NCI-H1436 (cell line): ENCODE measurements at places on chromosomes 1 and 21.

GRCh38 chr1:65068202-65069010 is 79.6 kb upstream of the AK4 start:
- no peak for DNase-seq

DNA sequence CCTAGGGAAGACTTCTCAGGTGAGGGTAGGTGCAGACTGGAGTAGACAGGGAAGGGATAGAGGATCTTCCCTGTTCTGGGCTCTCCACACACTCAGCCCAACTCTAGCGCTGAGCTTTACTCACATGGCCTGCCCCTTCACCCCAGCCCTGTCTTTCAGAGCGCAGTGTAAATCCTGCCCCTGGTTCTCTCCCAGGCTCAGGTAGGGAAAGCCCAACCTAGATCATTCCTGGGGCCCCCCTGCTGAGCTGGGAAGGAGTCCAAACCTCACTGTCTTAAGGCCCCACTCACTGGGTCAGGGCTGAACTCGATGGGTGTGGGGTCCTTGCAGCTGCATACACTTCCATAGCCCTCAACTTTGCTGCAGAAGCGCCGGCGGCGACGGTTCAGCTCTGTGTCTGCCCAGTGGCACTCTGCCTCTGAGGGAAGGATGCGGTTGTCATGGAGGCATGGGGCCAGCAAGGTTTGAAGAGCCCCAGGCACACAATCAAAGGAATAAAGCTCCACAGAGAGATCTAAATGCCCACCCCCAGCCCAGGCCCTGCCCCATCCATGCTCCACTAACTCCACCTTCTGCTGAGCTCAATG is 4.2 kb downstream of the POMGNT1 start:
- DNase-seq, result no peak

DNA sequence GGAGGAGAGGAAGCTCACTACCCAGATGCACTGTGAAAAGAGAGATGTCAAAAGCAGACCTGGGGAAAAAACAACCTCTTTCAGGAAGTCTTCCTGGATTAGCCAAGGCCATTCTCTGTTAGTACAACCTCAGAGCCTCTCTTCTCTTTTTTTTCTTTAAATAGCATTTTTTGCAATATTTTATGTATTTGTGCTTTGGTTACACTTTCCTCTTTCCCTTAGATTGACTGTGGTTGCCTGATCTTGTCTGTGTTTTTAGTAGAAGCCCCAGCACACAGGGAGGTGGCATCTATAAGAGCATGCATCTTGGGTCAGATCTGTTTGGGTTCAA is 18.8 kb downstream of the SLC26A9 start:
- no peak for DNase-seq

DNA sequence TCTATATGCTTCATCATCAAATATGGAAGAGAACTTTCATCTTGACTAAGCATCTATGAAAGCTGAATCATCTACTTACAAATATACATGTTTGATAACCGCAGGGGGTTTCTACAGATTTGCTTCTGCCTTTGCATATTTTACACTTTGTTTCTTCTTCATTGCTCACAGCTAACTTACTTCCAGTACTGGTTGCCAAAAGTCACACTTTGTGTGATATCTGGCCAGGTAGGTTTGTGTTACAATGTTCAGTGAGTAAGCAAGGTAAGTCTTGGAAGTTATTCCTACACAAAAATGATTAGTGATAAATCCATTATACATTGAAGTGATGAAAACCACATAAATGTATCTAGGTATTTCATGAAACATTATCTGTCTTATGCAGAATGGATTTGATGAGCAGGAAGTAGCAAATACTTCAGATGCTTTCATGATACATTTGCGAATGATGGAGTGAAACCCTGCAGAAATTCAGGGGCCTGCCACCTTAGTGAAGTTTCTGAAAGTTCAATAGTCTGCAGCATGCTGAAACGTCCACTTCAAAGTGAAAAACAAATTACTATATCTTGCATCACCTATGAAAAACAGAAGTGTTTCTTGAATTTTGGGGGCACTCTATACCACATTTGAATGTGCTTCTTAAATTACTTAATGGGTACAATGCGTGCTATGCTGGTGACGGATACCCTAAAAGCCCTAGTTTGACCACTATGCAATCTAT is 187.3 kb downstream of the ATP6V1G3 start:
- no peak for DNase-seq

GRCh38 chr1:160646711-160647328 is at the start of gene SLAMF1:
TSS of gene SLAMF1 (minus strand) at chr1:160647044. CDS start at chr1:160646945, 99 bp downstream.
- DNase-seq, result no peak

GRCh38 chr1:204990059-204990664 is 52.9 kb upstream of the CNTN2 start:
- DNase-seq, result no peak

- no peak for DNase-seq
These were observed 16.4 kb downstream of the ARHGEF2 start for GRCh38 chr1:155961937-155962336.

DNA sequence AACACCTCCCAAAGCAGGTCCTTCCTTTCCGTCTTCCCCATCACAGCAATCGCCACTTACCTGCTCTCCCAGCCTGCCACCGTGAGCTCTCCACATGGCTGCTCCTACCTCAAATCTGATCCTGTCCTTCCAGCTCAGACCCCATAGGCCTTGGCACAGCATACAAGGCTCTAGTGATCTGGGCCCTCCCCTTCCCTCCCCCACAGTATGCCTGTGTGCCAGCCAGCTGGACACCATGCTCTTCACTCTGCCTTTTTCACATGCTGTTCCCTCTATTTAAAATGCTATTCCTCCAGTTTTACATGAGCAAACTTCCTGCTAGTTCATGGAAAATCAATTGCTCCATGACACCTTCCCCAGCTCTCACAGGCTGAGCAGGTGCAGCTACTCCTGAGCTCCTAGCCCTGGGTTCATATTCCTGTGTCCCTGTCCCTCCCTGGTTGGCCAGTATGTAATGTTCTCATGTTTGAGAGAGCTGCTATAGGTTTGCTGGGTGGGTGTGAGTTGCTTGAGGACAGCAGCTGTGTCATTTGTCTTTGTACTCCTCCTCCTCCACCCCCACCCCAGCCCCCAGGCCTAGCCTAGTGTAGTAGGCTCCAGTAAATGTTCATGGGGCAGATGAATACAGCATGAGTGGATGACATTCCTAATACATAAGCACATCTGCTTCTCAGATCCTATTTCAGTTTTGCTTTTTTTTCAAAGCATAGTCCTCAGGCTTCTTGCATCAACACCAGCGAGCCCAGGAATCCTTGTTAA is 6.3 kb upstream of the TNNT2 start:
- peak; percentile 26 for DNase-seq

DNA sequence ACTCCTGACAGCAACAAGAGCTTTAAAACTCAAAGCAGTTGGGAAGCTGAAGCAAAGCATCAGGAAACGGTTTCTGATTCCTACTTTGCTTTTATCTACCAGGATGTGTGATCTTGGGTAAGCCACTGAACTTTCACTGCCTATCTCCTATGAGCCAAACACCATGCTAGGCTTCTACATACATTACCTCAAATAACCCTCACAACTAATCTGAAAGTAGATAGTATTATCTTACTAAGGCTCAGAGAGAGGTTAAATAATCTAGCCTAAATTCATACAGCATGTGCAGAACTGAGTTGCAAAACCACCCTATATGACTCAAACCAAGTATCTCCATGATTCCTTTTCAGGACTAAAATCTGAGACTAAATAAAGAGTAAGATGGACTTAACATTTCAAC is 83.8 kb downstream of the EVI5 start:
- no peak for DNase-seq

- DNase-seq, result no peak
These were observed 4.8 kb downstream of the SIM2 start for GRCh38 chr21:36703626-36704280.

DNA sequence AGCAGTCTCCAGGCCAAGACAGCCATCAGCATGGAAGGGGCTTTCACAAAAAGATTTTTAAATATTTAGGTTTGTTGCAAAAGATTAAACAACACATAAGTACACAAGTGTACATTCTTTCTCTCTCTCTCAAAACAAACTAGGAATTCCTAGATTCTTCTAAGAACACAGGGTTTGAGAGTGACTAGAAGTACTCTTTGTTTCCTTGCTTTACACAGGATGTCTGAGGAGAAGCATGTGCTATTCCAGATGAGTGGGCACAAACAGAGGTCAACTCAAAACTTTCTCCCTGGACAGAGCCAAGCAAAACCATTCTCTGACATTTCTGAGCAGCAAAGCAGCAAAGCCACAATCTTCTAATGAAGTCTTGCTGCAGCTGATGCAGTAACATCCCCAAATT is 210.6 kb upstream of the HOOK1 start:
- DNase-seq, result no peak

- DNase-seq, result no peak
These were observed 69.5 kb downstream of the RHOU start for GRCh38 chr1:228804640-228805413.

DNA sequence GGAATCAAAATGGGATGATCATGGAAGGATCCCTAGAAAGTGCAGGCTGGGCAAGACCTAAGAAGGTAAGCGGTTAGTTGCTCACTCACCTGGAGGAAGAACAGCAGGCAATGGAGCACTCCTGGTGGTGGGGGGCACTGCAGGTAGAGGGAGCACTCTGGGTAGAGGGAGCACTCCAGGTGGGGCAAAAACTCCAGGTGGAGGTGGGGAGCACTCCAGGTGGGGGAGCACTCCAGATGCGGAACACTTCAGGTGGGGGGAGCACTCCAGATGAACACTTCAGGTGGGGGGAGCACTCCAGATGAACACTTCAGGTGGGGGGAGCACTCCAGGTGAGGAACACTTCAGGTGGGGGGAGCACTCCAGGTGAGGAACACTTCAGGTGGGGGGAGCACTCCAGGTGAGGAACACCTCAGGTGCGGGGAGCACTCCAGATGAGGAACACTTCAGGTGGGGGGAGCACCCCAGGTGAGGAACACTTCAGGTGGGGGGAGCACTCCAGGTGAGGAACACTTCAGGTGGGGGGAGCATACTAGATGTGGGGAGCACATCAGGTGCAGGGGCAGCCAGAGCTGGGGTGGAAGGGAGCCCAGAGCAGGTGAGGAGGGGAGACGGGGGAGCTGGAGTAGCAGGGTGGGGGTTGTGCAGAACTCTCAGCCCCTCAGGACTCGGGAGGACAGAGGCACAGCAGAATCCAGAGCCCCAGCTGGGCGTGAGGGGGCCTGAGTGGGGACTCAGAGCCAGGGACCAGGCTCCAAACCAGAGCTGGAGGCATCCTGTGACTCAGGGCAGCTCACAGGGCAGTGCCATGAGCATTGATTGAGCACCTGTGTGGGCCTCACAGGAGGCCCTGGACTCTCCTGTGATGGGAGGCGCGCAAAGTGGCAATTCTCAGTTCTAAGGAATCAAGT is 37.7 kb upstream of the COL6A1 start:
- no peak for DNase-seq

DNA sequence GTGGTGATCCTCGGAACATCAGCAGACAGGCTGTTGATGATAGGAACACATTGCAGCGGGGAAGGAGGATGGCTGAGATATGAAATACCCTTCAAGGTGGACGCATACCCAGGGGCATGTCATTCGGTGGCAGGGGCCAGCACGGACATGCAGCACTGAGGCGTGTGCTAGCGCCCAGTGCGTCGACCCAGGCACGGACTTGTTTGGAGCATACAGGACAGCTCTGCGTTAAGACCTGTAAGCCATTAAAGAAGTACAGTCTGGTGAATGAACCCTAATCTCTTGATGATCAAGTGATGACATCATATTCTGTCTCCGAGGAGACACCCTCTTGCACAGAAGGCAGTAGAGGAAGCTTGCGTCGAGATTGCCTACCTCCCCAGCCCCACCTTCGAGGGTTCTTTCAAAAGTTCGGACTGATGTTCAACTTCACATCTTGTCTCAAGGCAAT is 63.6 kb upstream of the KIF26B start:
- no peak for DNase-seq

DNA sequence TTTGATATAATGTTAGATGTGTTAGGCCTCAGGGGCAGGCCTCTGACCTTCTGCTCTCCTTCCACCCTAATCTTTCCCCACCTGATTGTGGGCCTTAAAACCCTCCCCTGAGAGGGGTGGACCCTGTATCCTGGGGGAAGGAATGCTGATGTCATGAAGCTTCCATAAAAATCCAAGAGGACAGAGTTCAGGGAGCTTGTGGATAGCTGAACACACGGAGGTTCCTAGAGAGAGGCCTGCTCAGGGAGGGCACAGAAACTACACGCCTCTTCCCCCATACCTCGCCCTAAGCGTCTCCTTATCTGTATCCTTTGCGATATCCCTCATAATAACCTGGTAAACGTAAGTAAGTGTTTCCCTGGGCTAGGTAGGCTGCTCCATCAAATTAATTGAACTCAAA is 4.3 kb downstream of the MFN2 start:
- DNase-seq, result no peak

DNA sequence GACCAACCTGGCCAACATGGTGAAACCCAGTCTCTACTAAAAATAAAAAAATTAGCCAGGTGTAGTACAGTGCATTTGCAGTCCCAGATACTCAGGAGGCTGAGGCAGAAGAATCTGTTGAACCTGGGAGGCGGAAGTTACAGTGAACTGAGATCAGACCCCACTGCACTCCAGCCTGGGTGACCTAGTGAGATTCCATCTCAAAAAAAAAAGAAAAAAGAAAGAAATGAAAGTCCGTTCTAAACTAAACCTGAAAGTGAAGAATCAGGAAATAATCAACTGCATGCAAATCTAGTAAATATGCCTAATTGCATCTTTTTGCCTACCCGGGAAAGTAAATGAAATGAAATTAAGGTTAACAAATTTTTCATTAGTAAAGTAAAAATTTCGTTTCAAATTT is 99.6 kb downstream of the ZZZ3 start:
- DNase-seq, result no peak

- DNase-seq, result no peak
These were observed 9.4 kb upstream of the LMNA start for GRCh38 chr1:156104861-156105832.

DNA sequence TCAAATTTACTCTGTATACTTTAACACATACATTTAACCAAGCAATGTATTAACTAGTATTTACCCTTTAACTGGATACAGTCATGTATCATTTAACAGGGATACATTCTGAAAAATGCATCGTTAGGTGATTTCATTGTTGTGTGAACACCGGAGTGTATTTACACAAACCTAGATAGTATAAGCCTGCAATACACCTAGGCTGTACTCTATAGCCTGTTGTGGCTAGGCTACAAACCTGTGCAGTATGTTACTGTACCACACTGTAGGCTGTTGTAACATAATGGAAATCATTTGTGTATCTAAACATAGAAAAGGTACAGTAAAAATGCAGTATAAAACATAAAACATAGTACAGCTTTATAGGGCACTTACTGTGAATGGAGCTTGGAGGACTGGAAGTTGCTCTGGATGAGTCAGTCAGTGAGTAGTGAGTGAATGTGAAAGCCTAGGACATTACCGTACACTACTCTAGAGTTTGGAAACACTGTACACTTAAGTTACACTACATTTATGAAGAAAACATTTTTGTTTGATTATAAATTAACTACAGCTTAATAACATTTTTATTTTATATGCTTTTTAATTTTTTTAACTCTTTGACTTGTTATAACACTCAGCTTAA is 21.3 kb downstream of the RGS4 start:
- DNase-seq, result no peak

- DNase-seq, result no peak
These were observed 775 bp upstream of the AIM2 start for GRCh38 chr1:159077120-159077961.

DNA sequence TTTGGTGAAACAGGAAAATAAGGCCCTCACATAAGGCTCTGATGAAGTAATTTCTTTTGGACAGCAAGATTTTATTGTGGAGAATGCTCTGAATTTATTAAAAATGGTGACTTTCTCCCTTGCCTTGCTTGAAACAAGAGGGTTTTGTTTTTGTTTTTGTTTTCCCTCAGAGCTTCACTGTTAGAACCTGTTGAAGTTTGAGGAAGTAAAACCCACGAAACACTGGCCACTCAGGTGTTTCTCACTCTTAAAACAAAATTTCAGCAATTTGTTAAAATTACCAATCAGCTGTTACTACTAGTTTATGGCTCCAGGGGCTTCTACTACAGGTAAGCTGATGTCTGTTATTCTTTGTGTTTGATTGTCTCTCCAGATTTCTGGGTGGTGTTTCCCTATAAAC is 112.6 kb upstream of the B3GALT2 start:
- no peak for DNase-seq
